ENCODE measurements at places on chromosomes 6 and 20.
A peak's percentile ranks its signal among the peaks of the same experiment; 100 is the strongest.

DNA sequence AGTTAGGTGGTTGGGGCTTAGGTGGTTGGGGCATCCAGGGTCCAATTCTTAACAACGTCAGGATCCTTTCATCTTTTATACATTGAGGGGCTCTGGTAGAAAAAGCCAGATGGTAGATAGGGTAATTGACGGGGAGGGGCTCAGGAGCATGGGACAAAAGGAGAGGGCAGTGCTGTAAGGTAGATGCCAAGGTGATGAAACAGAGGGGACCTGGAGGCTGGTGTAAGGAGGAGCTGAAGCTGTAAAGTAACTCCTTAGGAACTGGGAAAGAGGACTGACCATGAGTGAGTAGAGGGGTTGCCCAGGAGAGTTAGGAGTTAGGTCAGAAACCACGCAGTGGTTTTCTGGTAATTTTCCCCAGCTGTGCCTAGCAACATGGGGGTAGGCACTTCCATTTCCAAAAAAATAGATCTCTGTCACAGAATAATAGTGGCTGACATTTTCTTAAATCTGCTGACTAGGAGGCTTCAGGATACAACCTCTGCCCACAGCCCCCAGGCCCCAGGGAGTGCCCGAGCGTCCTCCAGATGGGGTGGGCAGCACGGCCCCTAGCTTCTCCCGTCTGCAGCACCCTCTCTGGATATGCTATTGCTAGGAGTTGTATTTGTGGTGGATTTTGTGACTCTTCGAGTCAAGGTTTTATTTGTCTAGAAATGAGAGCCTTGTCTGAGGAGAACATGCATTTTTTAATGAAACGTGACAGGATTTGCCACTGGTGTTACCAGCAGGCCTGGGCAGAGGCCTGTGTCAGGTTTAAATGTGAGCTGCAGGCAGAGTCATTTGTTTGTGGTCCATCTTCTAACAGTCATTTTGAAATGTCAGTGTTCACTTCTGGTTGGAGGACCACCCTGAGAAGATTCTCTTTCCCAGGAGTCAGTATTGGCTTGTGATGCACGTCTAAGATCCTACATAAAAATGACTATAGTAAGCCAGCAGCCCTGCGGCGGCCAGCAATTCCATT is 44.6 kb downstream of the TULP4 start:
- DNase-seq: no peak

DNA sequence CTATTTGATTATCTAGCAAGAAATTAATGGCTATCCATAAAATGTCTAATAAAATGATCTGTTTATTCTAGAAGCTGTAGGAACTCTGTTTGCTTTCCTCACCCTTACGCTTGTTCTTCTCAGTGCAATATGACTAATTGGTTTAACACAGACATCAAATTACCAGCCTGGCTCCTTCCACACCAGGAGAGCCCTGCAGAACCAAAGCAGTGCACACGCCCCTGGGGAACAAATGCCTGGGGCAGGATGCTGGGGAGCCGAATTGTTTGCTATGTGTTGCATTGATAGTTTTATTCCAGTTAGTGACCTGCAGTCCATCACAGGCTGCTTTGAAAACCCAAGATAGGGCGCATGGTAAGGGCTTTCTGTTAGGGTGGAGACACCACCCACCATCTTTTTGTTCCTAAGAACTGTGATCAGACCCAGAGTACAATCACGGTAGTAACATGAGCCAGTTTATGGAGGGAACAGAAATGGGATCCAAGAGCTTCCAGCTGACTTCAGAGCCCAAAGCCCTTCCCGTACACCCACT is 126.4 kb upstream of the CD93 start:
- DNase-seq: no peak

GRCh38 chr6:5786969-5787720 is 219.6 kb downstream of the NRN1 start:
- no peak for DNase-seq

- no peak for DNase-seq
These were observed 115.1 kb downstream of the GJA1 start for GRCh38 chr6:121550491-121551010.

DNA sequence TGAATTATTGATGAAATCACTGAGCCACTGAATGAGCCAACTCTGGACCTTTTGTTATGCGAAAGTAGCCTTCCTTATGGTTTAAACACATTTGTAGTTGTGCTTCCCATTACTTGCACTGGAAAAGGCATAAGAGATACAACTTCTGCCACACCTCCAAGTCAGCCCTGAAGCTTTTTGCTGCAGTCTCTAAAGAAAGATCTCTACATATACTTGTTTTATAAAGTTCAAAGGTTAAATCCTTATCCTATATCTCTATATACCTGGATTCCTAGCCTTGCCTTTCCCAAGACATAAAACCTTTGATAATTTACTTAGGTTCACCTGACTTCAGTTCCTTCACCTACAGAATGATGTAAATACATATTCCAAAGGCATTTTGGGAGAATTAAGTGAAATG is 132.0 kb downstream of the PTPRK start:
- no peak for DNase-seq

DNA sequence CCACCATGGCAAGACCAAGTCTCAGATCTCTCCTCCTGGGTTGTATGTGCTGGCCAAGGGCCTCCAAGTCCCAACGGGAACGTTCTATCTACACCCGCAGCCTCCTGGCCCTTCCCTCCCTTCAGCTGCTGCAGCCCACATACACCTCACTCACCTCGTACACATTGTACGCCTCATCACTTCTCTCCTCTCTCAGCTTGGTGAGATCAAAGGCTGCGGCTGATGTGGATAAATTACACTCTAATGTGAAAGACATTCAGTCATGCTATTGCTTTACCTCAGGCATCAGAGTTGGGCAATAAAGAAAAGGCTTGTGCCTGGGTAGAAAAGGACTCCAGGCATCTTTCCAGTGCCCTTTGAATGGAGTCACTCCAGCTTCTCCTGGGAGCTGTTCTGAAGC is 135.3 kb upstream of the FOXQ1 start:
- DNase-seq: no peak

DNA sequence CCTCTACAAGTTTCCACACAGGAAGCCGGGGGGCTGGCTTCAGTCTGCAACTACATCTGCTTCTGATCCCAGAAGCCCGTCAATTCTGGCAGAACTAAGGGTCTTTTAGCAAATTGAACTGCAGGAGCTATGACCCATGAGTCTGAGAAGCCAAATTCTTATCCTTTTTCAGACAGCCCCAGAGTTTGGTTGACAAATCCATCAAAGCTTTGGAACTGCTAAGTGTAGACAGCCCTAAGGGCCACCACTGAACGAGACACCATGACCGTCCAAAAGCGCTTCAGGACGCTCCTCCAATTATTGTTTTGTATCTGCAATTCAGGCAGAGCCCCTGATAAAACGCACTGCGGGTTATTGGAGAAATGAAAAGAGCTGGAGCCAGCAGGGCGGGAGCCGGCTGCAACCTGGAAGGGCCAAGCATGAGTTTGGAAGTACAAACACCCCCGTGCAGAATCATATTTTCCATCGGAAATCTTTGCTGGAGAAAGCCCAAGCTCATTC is 67.1 kb downstream of the GNAS-AS1 start:
- no peak for DNase-seq

DNA sequence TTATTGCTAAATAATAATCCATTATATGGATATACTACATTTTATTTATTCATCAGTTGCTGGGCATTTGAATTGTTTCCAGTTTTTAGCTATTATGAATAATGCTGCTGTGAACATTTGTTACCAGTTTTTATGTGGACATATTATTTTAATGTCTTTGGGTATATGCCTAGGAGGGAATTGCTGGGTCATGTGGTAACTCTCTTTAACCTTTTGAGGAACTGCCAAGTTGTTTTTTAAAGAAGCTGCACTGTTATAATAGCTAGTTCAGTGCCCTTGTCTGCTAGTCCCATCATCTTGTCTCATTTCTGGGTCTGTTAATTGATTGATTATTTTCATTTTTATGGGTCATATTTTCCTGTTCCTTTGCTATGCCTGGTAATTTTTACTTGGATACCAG is 56.3 kb downstream of the FOXO3 start:
- DNase-seq: no peak

- no peak for DNase-seq
These were observed 196.3 kb upstream of the UST start for GRCh38 chr6:148550569-148550968.

- DNase-seq: no peak
These were observed 775.8 kb upstream of the FLRT3 start for GRCh38 chr20:15113144-15113773.

DNA sequence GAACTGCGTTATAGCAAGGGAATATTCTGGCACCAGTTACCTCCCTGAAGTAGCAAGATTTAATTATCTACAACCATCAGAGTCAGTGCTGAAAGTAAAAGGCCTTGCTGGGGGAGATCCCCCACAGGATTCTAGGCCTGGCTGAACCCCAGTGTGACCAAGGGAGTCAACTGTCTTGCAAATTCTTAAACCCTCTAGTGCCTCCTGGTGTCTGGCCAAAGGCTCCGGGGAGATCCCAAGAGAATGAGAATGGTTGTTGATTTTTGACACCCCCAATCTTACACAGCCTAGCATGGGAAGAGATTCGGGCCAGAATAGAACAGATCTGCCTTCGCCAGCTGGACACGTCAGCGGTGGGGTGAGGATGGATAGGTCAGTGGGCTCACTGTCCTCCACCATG is 179.4 kb downstream of the ERMARD start:
- DNase-seq: no peak

- DNase-seq: no peak
These were observed 437.7 kb downstream of the COL12A1 start for GRCh38 chr6:74768120-74768519.

DNA sequence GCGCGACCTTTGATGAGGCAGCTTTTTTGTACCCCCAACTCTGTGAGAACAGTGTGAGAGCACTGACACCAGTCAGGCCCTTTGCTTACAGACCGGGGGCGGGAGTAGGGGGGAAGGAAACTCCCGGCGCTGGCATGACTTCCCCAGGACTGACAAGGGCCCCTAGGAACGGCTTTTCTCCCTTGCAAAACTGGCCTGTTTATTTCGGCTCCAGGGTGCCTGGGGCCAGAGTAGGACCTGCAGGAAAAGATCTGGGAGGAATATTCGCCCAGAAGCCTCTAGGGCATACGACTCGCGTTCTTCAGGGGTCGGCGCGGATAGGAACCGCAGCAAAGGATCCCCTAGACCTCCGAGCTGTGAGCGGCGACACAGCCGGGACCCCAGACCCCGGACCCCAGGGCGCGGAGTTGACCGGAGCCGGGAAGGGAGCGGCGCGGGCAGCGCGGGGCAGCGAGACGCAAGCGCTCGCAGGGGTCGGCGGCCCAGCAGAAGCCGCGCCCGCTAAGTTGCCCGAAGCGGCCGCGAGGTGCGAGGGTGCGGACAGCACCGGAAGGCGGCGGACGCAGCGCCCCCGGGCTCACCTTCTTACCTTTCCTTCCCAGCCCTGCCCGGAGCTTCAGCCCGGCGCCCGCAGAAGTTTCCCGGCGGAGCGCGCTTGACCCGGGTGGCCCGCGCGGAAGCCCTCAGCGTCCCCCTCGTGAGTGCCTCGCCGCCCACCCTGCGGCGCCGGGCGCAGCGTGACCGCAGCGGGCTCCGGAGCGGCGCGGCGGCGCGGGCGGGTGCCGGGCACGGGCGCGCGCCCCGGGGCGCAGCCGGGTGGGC is at the start of gene POPDC3:
Gene POPDC3 (minus strand): TSS at position 771 of the 822 bp plus-strand sequence. CDS start 18,105 bp downstream, outside the sequence.
- no peak for DNase-seq

DNA sequence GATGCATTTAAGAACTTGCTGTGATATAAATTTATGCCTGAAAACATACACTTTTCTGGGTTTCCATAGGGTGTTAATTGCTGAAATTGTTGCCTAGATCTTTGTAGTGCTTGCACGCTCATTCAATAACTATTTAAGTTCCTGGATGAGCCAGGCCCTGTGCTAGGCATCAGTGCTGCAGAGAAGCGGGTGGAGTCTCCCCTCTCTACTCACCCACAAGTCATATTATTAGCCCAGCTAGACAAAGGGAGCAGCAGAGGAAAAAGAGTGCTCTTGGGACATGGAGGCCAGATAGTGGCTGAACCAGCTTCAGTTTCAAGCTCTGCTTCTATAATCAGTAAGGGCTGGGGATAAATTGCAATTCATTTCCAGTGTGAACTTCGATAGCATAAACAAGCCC is 329.1 kb downstream of the TFAP2B start:
- DNase-seq: no peak

- no peak for DNase-seq
These were observed 16.3 kb downstream of the HDAC2 start for GRCh38 chr6:113954653-113955052.

GRCh38 chr20:36010076-36010475 is 41.7 kb downstream of the CNBD2 start:
- peak; percentile 40 for DNase-seq

DNA sequence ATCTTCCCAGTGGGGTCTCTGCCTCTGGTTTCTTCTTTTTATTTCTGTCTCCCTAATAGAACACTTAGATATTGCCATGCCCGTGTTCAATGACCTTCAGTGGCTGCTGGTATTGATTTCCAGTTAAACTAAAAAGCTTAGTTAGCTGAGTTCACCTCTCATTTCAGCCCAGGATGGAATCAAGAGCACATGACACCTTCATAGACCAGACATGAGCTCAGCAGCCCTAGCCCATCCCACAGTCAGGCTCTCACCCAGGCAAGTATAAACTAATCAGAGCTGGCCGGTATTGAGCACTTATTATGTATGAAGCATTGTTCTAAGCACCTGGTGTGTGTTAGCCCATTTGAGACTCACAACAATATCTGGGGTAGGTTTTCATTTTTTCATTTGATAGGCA is 33.7 kb upstream of the PLEKHG1 start:
- no peak for DNase-seq

- no peak for DNase-seq
These were observed 10.9 kb upstream of the CGA start for GRCh38 chr6:87105823-87106222.

DNA sequence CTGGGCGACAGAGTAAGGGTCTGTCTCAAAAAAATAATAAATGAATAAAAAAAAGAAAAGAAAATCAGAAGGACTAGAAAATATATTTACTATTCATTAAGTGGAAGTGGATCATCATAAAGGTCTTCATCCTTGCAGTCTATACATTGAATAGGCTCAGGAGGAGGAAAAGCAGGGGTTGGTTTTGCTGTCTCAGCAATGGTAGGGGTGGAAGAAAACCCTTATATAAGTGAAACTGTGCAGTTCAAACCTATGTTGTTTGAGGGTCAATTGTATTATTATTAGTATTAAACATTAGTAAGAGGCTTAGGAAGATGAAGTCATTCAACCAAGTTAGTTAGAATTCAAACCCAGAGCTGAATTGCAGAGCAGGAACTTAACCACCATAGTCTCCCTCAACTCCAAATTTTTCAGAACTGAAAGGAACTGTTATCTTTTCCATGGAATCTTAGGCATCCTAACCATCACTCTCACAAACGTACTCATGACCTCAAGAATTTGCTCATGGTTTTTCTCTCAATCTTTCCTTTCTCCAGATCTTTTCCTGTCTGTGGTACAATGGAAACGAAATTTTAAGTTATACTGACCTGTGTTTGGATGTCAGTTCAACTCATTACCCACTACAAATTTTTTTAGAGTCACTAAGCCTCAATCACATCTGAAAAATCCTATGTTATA is 7.7 kb upstream of the SMIM13 start:
- no peak for DNase-seq

DNA sequence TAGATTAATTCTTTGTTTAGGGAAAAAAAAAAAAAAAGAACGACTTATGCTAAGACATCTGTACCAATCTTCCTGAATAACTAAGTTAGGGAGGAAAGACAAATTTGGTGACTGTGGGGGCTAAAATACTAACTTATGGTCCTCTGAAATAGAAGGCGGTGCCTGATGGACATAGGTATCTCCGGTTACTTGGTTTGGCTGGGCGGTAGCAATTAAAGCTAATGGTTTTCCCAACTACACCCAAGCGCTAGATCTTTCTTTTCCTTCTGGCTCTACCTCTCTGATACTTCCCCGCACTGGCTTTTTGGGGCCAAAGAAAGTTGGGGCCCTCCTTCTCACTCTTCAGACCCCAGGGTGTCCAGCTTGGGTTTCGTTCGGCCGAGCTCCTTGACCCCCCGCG is 1.0 kb upstream of the RBM24 start:
- DNase-seq: no peak

Data from retinal pigment epithelial cell (primary cell).